Left kidney (tissue), 8 donors: ENCODE measurements at places on chromosomes 3 and 15. TPM values are rescaled to one million over a fixed set of nuclear protein-coding genes. Genes with fewer than 3 reads are reported as not detected.

ABI3BP gene
- polyA plus RNA-seq, result 26.8 TPM

ACOX2 gene
- 38.6 TPM for polyA plus RNA-seq

CASR gene
- polyA plus RNA-seq, result 24.9 TPM

RARB gene
- 50.7 TPM for polyA plus RNA-seq

ITPKA gene
- polyA plus RNA-seq, result 0.52 TPM

HOMER2 gene
- 33.7 TPM for polyA plus RNA-seq

SLC12A1 gene
- 433 TPM for polyA plus RNA-seq

RTP1 gene
- not detected for polyA plus RNA-seq

GPR15 gene
- polyA plus RNA-seq, result not detected

RASSF1 gene
- polyA plus RNA-seq, result 19.6 TPM

TMEM207 gene
- 18.1 TPM for polyA plus RNA-seq

PCLAF gene
- 54.7 TPM for polyA plus RNA-seq

ISG20 gene
- polyA plus RNA-seq, result 1.2 TPM

CGGBP1 gene
- polyA plus RNA-seq, result 152 TPM

KLHL18 gene
- polyA plus RNA-seq, result 14.9 TPM

NMNAT3 gene
- polyA plus RNA-seq, result 11.9 TPM

GOLGA8S gene
- 1.4 TPM for polyA plus RNA-seq

COLQ gene
- 10.1 TPM for polyA plus RNA-seq

RAB8B gene
- 37.1 TPM for polyA plus RNA-seq

ARMC8 gene
- polyA plus RNA-seq, result 55.3 TPM

SNTN gene
- polyA plus RNA-seq, result not detected

ZNF80 gene
- polyA plus RNA-seq, result 0.15 TPM

SRGAP3 gene
- 19.5 TPM for polyA plus RNA-seq

DET1 gene
- 11.9 TPM for polyA plus RNA-seq

A4GNT gene
- 1.8 TPM for polyA plus RNA-seq

KCNMB2 gene
- polyA plus RNA-seq, result 25.2 TPM

XCR1 gene
- 0.15 TPM for polyA plus RNA-seq

SERPINI2 gene
- polyA plus RNA-seq, result 1.9 TPM

SLC22A13 gene
- 4.4 TPM for polyA plus RNA-seq

ARPP21 gene
- 1.3 TPM for polyA plus RNA-seq

ASB14 gene
- polyA plus RNA-seq, result 1.4 TPM

ITIH1 gene
- polyA plus RNA-seq, result not detected

TGM5 gene
- polyA plus RNA-seq, result not detected

CDCP1 gene
- polyA plus RNA-seq, result 1.2 TPM

IDH3A gene
- polyA plus RNA-seq, result 62.4 TPM

CYP1A2 gene
- polyA plus RNA-seq, result 0.18 TPM

SLC51B gene
- 8.3 TPM for polyA plus RNA-seq
